Cortex of kidney (tissue), 1 donor: ENCODE measurements at places on chromosomes 4 and X.

DNA sequence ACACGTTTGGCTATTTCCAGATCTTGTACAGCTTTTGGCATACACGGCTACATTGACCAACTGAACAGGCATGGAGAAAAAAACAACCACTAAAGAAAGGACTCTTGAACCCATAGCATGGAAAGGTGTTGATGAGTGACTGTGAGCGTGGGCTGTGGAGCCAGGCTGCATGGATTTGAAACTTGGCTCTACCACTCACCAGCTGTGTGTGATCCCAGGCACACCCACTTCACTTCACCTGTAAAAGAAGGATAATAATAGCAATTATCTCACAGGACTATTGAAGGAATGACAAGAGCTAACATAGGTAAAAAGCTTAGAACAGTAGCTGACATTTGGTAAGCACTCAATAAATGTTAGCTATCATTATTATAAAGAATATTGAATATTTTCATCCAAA, 301.7 kb upstream of the CPEB2 start:
- no peak for DNase-seq

DNA sequence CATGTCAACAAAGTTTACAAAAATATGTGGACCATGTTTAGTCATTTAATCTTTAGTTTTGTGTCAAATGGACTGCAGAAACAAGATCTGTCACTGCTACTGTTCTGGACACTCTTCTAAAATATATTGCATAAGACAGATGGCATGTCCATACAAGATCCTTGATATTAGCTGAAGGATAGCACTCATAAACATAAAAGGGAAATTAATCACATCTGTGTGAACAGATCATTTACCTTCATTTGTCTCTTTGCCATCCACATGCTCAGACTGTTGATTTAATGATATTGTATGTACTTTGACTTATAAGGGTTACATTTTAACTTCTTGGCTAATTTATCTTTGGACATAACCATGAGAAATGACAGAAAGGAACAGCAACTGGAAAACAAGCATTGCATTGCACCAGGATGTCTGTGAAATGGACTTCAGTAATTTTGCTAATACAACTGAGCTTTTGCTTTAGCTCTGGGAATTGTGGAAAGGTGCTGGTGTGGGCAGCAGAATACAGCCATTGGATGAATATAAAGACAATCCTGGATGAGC, at the start of gene UGT2B7:
Gene UGT2B7, plus strand, starts transcription at position 364 of the 546 bp plus-strand sequence. Its CDS starts 47 bp downstream, at position 411.
- no peak for DNase-seq

GRCh38 chr4:147289181-147289580, 191.7 kb upstream of the EDNRA start:
- DNase-seq: no peak

GRCh38 chr4:123462007-123462406, 65.4 kb downstream of the SPRY1 start:
- DNase-seq: no peak
